MV-4-11 (cell line): ENCODE measurements at places on chromosomes 3 and 15.
A peak's percentile ranks its signal among the peaks of the same experiment; 100 is the strongest.

GRCh38 chr3:83438188-83438587 is 1520.6 kb upstream of the CADM2 start:
- DNase-seq = no peak

DNA sequence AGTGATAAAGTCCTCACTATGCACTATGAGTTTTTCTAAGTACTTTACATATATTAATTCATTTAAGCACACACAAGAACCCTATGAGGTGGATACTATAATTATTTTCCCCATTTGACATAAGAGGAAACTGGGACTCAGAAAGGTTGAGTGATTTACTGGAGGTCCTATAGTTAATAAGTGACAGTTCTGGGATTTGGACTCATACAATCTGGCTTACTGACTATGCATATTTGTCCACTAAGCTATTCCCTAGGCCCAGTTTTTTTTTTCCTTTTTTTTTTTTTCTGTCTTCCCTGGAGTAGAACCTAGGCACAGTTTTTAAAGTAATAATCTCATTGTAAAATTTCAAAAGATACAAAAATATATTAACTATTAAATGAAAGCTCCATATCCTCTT is 6.3 kb upstream of the RTP2 start:
- DNase-seq = no peak

- no peak for DNase-seq
Observed at GRCh38 chr3:110589341-110589740, 482.3 kb upstream of the NECTIN3 start.

DNA sequence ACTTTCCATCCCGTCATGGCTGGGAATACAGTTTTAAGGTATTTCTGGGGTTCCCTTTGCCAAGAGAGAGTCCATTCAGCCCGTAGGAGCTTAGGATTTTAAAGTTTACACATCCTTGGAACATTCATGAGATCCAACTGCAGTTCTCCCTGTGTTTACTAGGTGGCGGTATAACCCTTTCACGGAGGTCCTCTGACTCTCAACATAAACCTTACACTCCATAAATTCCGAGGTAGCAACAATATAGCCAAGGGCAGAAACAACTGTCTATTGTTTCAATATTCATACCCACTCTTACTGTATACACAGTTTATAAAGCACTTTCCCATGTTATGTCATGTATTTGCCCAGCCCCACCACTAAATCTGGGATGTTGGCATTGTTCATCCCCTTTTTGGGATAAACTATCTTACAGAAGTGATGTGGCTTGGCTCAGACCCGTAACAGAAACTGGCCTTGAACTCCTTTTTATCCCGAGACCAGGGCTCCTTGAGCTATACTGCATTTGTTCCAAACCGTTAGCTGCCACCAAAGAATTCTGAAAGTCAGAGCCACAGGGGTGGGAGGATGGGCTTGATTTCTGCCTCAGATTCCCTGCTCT is 69.2 kb upstream of the COL6A5 start:
- DNase-seq = peak; percentile 31

DNA sequence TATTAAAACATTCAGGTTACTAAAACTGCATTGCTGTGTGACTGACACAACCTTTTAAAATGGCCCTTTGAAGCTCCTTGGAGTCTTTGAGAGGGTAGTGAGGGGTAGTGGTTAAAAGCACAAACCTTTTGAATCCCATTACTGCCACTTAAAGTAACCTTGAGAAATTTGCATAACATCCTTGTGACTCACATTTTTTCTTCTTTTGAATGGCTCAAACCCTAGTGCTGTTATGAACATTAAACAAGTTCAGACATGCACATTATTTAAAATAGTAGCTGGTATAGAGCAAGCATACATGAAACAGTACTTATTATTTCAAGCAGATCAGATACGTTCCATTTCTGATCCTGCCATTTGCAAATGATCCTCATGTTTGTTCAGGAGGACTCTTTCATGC is 3.7 kb upstream of the CLDN1 start:
- no peak for DNase-seq

GRCh38 chr3:122689587-122689986 is 8.9 kb downstream of the PARP14 start:
- DNase-seq = peak; percentile 34

DNA sequence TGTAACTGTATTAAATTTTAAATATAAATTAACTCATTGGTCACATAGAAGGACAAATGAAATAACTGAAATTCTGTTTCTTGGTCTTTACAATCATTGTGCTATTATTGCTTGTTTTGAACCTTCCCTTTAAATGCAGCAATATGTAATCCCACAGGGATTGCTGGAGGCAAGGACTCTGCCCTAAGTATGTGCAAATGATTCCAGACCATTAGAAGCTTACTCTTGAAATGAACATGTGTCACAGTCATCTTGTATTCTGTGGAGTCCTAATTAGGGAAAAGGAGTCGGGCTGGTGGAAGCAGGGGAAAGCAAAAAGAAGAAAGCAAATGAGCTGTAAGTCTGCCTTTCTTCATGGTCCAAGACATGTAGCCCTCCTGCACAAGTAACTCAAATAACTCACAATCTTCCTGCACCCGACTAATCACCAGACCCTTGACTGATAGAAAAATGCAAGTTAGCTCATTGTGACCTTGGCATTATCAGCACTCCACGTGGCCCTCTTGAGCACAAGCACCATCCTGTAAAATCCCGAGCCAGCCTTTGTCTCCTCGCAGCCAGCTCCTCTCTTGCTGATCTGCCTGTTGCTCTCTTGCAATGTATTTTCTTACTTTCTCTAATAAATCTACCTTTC is 2.3 kb upstream of the TMPRSS7 start:
- DNase-seq = no peak

- no peak for DNase-seq
Observed at GRCh38 chr3:97699889-97700288, 64.7 kb upstream of the ARL6 start.

GRCh38 chr3:11544412-11545181 is 99.1 kb downstream of the VGLL4 start:
- peak; percentile 49 for DNase-seq

GRCh38 chr3:110881069-110881468 is 190.5 kb upstream of the NECTIN3 start:
- no peak for DNase-seq

DNA sequence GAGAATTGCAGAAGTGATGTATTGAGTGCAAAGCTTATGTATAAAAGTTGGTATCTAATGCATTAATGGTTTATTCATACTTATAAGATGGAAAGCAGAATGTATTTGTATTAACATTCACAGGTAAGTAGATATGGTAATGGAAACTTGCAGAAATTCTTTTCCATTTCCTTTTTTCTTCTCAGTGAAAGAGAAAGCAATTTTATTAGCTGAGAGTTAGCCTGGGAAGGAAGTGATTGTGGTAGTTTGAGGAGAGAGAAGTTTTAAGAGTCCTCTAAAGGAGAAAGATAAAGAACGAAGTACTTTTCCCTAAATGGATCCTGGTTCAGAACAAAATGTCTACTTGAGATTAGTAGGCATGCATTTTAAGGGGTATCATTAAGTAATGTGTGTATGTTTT is 60.1 kb upstream of the OSTN start:
- DNase-seq = peak; percentile 45

- DNase-seq = no peak
Observed at GRCh38 chr3:79139395-79140068, 628.3 kb downstream of the ROBO1 start.

GRCh38 chr15:80668546-80669236 is 26.4 kb upstream of the ABHD17C start:
- DNase-seq = no peak

DNA sequence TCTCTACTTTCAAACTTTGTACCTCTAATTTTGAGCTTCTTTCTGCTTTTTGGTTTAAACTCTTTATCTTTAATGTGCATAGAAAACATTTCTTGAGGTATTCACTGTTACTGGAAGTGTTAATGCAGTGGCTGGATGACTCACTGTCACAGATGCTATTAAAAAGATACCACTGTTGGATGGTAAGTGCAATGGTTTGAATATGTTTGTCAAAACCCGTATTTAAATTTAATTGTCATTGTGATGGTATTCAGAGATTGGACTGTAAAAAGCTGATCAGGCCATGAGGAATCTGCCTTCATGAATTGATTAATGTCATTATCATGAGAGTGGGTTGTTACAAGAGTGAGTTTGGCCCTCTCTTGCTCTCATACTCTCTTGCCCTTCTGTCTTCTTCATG is 70.6 kb downstream of the AP4E1 start:
- DNase-seq = no peak

DNA sequence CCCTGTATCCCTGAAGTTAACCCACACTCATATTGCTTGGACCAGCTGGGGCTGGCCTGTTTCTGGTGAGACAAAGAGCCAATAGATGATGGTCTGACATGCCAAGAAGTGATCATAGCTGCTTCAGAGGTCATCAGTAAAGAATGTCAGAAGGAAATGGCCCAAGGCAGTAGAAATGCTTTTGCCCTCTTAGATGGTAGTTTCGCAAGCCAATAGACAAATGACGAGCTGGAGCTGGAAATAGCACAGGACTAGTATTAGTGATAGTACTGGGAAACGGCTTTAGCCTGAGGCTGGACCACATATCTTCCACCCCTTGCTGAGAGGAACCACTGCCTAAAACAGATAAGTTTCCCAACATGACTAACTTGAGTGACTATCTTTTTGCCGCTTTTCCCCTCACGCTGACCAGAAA is 176.1 kb upstream of the THBS1 start:
- DNase-seq = peak; percentile 91

DNA sequence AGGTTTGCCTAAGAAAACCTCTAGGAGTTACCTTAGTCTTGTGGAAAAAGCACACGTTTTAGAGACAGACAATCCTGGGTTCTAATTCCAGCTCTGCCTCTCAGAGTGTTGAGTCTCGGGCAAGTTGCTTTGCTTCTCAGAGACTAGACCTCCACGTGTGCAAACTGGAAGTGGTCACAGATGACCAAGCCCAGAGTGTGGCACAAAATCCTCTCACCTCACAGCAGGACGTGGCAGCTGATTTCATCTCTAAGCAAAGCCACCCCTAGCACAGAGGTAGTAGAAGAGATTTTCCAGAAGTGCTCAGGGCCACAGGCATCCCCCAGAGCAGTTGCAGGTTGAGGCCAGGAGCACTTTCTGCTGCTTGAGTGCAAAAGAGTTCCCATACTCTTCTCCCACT is 79.2 kb downstream of the CD47 start:
- no peak for DNase-seq

DNA sequence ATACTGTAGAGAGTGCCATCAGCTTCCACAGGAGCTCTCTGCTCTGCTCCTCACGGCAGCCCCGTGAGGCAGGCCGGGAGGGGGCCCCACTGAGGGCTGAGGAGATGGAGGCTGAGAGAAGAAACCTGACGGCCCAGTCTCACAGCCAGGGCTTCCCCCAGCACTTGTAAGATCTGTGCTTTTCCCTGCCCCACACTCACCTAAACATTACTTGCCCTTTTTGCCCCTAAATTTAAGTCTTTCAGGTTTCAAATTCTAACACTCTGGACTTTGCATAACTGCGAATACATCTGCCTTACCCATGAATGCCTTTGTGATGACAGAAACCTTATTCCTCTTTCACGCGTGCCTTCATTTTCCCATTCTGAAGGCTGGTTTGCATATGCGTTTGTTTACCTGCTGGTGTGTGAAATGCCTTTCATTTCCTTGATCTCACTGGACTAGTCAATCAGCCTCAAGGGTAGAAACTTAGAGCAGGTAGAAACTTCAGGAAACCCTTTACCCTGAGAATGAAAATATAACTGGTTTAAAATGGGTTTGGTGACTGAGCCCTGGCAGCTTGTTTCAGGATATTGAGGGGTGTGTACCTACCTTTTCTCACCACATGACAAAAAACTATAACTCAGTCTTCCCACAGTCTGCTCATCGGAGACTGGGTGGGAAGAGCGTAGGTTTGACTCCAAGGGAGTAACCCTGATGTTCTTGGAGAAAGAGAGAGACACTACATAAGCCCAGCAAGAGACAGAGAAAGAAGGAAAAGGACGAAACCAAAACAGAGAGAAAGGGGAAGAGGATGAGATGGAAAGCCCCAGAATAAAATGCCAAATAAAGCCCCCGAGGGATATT is 20.1 kb downstream of the SLC12A8 start:
- no peak for DNase-seq

DNA sequence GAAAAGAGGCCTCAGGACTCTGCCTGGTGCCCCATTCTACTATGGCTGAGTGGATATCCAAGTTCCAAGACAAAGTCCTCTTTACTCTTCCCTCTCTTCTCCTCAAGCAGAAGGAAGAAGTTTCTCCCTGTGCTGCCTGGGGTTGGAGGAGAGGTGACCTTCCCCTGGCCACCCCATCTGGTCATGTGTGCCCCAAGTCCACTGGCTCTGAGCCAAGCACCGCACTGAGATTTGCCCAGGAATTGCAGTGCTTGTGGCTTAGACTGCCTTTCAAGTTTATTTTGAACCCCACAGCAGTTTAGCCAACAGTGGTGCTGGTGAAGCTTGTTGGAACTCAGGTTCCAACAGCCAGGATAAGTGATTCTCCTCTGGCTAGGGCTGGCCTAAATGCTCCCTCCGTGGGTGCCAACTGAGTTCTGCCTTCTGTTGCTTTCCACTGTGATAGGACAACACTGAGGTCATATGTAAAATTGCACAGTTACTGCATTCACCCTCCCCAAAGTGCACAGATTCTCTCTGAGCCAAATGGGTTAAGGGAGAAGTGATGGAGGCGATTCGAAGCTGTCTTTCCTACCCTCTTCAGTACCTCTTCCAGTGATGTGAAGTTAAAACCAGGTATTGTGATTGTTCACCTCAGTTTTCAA is 69.9 kb downstream of the TMCO5A start:
- no peak for DNase-seq

- no peak for DNase-seq
Observed at GRCh38 chr3:69462826-69463100, 76.9 kb upstream of the FRMD4B start.

DNA sequence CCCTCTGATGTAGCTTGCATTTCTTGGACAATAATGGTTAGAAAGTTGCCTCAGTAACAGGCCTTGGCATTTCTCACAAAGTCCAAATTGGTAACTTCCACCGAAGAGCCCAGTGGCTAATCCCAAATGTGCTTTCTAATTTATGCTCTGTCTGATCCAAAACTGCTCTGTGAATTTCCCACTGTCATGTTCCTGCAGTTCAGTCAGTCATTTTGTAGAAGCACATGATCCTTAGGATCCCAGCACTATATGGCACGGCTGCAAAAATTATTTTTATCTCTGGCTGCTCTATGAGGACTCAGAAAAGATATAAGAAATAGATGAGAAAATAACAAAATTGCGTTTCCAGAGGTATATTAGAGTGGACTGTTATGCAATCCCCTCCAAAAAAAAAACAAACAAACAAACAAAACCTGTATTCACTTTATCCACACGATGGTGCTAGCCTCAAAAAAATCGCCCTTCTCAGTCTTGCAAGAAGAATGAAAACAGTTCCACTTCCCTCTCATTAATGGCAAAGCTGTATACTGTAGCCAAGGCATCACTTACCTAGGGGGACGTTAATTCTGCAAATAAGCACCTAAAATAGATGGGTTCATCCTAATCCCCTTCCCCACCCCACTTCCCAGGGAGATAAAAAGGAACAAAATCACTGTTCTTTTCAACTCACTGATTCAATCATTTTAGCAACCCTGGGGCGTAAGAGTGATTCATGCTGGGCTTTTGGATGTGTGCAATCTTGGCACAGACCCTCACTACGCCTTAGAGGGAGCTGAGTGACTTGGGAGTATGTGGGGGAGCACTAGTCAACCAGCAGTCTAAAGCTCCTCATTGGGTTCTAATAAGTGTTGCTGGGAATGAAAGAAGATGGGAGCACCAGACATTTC is 61.3 kb downstream of the TMCO5A start:
- DNase-seq = peak; percentile 13
